Kidney (tissue), 22 donors: ENCODE measurements at places on chromosomes 1 and 21. TPM values are rescaled to one million over a fixed set of nuclear protein-coding genes. Genes with fewer than 3 reads are reported as not detected.

- H3K27me3 ChIP-seq, result no peaks in the 10 kb centered on the region
- no peaks in the 10 kb centered on the region for H3K4me1 ChIP-seq
- no peak overlapping the region for H3K4me3 ChIP-seq
- DNase-seq, result no peak
- H3K36me3 ChIP-seq, result no peaks in the 10 kb centered on the region
Measured at GRCh38 chr1:172746091-172746949, 87.4 kb downstream of the FASLG start.

GRCh38 chr1:98323906-98324358 is 337.6 kb upstream of the SNX7 start:
- no peaks in the 10 kb centered on the region for H3K4me1 ChIP-seq
- no peak overlapping the region for H3K4me3 ChIP-seq
- DNase-seq, result no peak
- no peaks in the 10 kb centered on the region for H3K36me3 ChIP-seq
- H3K27ac ChIP-seq, result no peak overlapping the region

- H3K4me3 ChIP-seq, result no peak overlapping the region
- no peaks in the 10 kb centered on the region for H3K36me3 ChIP-seq
- H3K27ac ChIP-seq, result no peak overlapping the region
- DNase-seq, result no peak
Measured at GRCh38 chr21:40047993-40048730, 180.9 kb downstream of the PCP4 start.

GRCh38 chr21:42861311-42861847 is 18.0 kb downstream of the WDR4 start:
- H3K27ac ChIP-seq, result no peak overlapping the region
- no peak for DNase-seq
- H3K36me3 ChIP-seq, result peaks cover 31% of the 10 kb centered on the region

GRCh38 chr1:184527402-184527801 is 140.6 kb downstream of the C1orf21 start:
- no peak for DNase-seq
- H3K27ac ChIP-seq, result no peak overlapping the region
- H3K4me1 ChIP-seq, result no peaks in the 10 kb centered on the region
- H3K27me3 ChIP-seq, result no peaks in the 10 kb centered on the region

The HORMAD1 gene
- not detected for polyA plus RNA-seq

- peaks cover 4% of the 10 kb centered on the region for H3K27me3 ChIP-seq
- H3K4me3 ChIP-seq, result peak overlapping the region; percentile 83
- peaks cover 13% of the 10 kb centered on the region for H3K4me1 ChIP-seq
- H3K36me3 ChIP-seq, result no peaks in the 10 kb centered on the region
- peak; percentile 91 for DNase-seq
Measured at GRCh38 chr1:17438318-17439249, 893 bp downstream of the RCC2 start.

DNA sequence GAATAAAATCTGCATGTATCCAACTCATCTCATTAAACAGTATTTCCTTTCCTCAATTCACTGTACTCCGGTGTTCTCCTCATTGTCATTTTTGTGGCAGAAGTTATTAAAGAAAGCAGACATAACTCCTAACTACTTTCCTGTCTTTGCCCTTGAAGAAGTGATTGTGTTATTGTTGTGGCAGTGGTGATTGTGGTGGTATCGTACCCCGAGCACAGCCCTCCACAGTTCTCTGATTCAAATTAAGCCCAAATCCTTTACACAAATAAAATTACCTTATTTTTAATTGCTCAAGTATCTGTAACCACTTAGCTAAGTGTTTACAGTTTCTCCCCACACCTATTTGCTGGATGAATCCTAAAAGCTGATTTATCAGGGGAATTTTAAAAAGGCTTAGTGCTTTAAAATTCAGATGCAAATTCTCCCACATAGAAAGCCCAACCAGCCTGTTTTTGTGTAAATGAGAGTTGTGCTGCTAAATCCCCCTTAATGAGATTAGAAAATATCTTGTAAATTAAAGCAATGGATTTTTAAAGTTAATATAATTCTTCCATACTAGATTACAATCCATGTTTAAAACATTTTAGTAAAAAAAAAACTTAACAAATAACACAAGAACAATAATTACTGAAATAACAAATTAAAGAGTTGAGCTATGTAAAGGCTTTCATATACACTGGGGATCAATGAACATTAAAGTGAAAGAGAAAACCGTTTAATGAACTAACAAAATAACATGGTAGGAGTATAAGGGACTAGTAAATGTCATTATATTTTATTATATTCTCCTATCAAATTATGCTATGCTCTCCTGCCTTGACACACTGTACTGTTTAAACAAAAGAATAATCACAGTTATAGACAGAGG is 259.0 kb downstream of the NEGR1 start:
- no peaks in the 10 kb centered on the region for H3K27me3 ChIP-seq
- H3K4me3 ChIP-seq, result no peak overlapping the region
- no peaks in the 10 kb centered on the region for H3K36me3 ChIP-seq
- DNase-seq, result no peak

The FCRL1 gene
- polyA plus RNA-seq, result not detected

- H3K36me3 ChIP-seq, result no peaks in the 10 kb centered on the region
- H3K4me1 ChIP-seq, result peaks cover 3% of the 10 kb centered on the region
- DNase-seq, result peak; percentile 13
Measured at GRCh38 chr1:40690771-40691537, 550 bp upstream of the NFYC start.

The RAB42 gene
- polyA plus RNA-seq, result 0.32 TPM

DNA sequence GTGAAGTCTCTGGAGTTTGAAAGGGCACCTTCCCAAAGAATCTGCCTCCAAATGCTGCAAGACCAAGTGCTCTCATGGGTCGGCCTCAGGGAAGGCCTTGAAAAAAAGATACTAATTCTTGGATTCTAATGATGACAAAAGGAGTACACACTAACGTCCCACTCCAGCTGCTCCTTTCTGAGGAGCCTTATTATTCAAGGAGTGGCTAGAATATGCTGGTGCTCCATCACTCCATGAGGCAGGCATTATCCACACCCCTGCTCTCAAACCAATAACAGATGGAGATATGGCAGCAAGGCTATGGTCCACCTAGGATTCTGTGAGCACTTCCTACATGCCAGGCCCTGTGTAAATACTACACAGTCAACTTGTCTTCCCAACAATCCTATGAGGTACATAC is 54.4 kb downstream of the FAM78B start:
- no peaks in the 10 kb centered on the region for H3K4me1 ChIP-seq
- H3K4me3 ChIP-seq, result no peak overlapping the region
- DNase-seq, result no peak

DNA sequence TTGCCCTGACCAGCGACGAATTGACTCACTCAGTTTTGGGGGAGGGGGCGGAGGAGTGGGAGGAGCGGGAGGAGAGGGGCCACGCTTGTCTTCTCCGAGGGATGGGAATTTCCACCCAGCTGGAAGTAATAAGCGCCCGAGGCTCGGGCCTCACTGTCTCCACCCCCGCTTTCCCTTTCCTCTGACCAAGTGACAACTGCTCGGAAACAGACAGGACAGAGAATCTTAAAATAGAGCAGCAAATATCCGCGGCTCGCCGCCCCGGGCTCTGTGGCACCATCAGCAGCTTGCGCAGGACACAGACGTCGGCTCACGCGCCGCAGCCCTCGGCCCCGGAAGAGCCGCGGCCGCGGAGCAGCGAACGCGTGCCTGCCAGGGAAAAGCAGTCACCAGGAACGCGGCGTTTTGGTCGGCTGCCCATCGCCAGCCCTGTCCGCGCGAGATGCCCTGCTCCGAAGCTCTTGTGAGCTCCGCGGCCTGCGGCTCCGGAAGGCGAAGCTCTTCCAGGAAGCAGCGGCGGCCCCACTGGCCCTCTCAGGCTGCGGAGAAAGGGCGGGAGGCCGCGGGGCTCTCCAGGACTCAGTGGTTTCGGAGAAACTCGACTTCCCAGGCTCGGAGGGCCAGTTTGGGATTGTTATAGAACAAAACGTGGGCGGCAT is 10.7 kb upstream of the RGS16 start:
- H3K4me1 ChIP-seq, result no peaks in the 10 kb centered on the region
- H3K4me3 ChIP-seq, result peak overlapping the region; percentile 42
- H3K36me3 ChIP-seq, result no peaks in the 10 kb centered on the region
- peak overlapping the region; percentile 87 for H3K27ac ChIP-seq

GRCh38 chr1:55559161-55559611 is 344.0 kb upstream of the USP24 start:
- H3K4me1 ChIP-seq, result no peaks in the 10 kb centered on the region
- H3K36me3 ChIP-seq, result no peaks in the 10 kb centered on the region
- H3K27me3 ChIP-seq, result no peaks in the 10 kb centered on the region
- no peak overlapping the region for H3K4me3 ChIP-seq
- no peak for DNase-seq
- no peak overlapping the region for H3K27ac ChIP-seq

- DNase-seq, result peak; percentile 5
- no peak overlapping the region for H3K27ac ChIP-seq
- no peaks in the 10 kb centered on the region for H3K27me3 ChIP-seq
- no peaks in the 10 kb centered on the region for H3K36me3 ChIP-seq
- no peak overlapping the region for H3K4me3 ChIP-seq
Measured at GRCh38 chr1:89429062-89429461, 65.2 kb downstream of the GBP6 start.

The PLEKHG5 gene
- 4.4 TPM for polyA plus RNA-seq

DNA sequence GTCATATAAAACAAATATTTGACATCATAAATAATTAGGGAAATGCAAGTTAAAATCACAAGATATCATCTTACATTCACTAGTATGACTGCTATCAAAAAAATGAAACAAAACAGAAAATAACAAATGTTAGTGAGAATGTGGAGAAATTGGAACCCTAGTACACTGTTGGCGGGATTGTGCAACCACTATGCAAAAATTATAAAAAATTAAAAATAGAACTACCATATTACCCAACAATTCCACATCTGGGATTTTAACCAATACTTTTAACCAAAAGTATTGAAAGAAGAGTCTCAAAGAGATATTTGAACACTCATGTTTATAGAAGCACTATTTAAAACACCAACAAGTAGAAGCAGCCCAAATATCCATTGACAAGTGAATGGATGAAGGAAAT is 797.2 kb upstream of the ADAMTS5 start:
- no peaks in the 10 kb centered on the region for H3K27me3 ChIP-seq
- no peak overlapping the region for H3K27ac ChIP-seq
- DNase-seq, result no peak
- H3K4me3 ChIP-seq, result no peak overlapping the region
- no peaks in the 10 kb centered on the region for H3K4me1 ChIP-seq
- no peaks in the 10 kb centered on the region for H3K36me3 ChIP-seq

GRCh38 chr1:170593173-170594011 is 61.4 kb downstream of the GORAB start:
- H3K27ac ChIP-seq, result no peak overlapping the region
- no peaks in the 10 kb centered on the region for H3K36me3 ChIP-seq
- DNase-seq, result no peak
- H3K27me3 ChIP-seq, result no peaks in the 10 kb centered on the region
- H3K4me3 ChIP-seq, result no peak overlapping the region

The FCRL6 gene
- 0.45 TPM for polyA plus RNA-seq

GRCh38 chr1:94927405-94928175 is 680 bp upstream of the CNN3 start:
- peak; percentile 71 for DNase-seq
- peak overlapping the region; percentile 99 for H3K27ac ChIP-seq
- H3K36me3 ChIP-seq, result peaks cover 5% of the 10 kb centered on the region
- H3K4me3 ChIP-seq, result peak overlapping the region; percentile 82
- no peaks in the 10 kb centered on the region for H3K27me3 ChIP-seq
- peaks cover 16% of the 10 kb centered on the region for H3K4me1 ChIP-seq

DNA sequence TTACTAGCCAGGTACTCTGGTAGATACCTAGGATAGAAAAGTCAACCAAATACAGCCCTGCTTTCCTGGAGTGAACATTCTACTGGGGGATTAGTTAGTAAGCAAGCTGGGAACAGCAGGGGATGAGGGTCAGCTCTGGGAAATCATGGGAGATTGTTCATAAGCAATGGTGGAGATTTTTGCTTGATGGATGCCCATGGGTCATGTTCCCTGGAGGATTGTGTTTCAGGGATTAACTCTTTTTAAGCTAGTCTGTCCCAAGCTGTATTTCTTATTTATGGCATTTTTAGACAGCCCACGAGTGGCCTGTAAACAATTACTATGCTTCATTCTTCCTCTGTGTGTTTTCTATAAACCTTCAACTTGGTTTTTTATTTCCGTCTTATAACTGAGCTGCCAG is 18.9 kb downstream of the CACHD1 start:
- H3K4me1 ChIP-seq, result peaks cover 9% of the 10 kb centered on the region
- no peaks in the 10 kb centered on the region for H3K36me3 ChIP-seq
- H3K4me3 ChIP-seq, result no peak overlapping the region
- no peak for DNase-seq
- H3K27me3 ChIP-seq, result no peaks in the 10 kb centered on the region
- H3K27ac ChIP-seq, result no peak overlapping the region

DNA sequence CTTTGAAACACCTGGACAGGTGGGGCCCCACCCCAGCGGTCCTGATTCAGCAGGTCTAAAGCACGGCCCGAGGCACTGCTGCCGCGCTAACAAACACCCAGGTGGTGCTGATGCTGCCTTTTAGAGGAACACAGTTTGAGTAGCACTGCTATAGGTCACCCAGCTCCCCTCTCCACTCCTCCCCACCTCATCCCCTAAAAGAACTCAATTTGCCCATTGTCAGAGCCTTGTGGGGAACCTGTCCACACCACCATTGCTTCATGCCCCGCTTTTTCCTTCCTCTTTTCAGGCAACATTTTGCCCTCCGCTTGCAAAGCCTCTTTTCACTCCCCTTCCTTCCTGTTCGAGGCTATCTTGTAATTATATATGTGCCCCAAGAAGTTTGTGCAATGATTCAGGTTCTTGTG is 26.2 kb upstream of the PADI4 start:
- no peaks in the 10 kb centered on the region for H3K27me3 ChIP-seq
- no peaks in the 10 kb centered on the region for H3K36me3 ChIP-seq
- no peak overlapping the region for H3K4me3 ChIP-seq
- no peak for DNase-seq
- no peaks in the 10 kb centered on the region for H3K4me1 ChIP-seq

DNA sequence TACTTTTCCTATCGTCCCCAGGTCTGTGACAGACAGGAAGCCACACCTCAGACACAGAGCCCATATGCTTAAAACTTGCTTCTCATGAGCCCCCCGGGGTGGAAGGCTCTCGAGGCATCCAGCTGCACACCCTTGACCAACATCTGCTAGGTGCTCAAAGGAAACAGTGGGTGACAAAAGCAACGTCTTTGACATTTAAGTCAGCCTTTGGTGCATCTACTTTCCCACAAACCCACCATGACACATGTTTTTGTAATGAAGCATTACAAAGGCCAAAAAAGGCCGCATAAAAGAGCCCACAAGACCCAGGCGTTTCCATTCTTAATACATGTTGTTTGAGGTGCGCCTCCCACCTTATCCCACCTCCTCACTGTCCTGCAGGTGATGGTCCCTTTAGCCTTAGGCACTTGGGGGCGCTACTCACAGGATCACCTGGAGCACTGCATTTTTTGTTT is 11.8 kb upstream of the FASLG start:
- no peaks in the 10 kb centered on the region for H3K27me3 ChIP-seq
- DNase-seq, result no peak
- no peak overlapping the region for H3K27ac ChIP-seq

The TFF2 gene
- not detected for polyA plus RNA-seq

DNA sequence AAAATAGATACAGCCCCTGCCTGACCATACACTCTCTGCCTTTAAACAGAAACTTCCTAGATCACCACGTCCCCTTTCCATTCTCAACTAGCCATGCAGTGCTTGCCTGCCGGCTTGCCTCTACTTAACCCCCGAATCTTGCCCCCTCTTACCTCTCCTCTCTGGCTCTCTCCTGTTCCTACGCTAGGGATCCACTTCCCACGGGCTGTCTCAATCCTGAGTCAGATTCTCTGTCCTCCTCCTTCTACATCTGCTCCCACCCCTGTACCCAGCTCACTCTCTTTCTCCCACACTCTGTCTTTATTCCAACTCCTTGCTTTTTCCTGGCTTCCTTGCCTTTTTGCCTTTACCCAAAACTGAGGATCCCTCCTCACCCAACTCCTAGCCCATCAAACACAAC is 29.3 kb downstream of the ATF3 start:
- no peaks in the 10 kb centered on the region for H3K4me1 ChIP-seq
- no peak for DNase-seq
- peak overlapping the region; percentile 18 for H3K4me3 ChIP-seq
- no peaks in the 10 kb centered on the region for H3K36me3 ChIP-seq
